CD4-positive, alpha-beta T cell treated with Interleukin-6 at 100 ng/mL for 8 hours (primary cell): ENCODE measurements at places on chromosomes 6 and 20.

- DNase-seq, result no peak
These were observed 148.1 kb downstream of the ZDHHC14 start for GRCh38 chr6:157528931-157529653.

DNA sequence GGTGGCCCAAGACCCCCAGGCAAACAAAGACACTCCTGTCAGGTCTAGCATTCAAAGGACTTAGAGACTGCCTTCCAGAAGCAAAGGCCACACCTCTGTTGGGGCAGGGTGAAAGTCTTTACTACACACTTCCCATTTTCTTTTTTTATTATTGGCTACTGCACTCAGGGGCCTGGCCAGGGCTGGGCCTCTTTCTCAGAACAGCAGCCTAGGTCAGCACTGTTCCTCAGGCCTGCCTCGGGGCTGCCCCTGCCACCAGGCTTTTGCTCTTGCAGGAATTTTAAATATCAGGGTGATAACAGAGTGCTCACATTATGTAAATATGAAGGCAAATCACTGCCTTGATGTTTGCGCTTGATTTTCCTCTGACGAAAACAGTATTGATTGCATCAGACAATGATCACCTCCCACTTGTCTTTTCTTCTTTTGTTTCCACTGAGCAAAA, 18.5 kb downstream of the GSTA4 start:
- no peak for DNase-seq

DNA sequence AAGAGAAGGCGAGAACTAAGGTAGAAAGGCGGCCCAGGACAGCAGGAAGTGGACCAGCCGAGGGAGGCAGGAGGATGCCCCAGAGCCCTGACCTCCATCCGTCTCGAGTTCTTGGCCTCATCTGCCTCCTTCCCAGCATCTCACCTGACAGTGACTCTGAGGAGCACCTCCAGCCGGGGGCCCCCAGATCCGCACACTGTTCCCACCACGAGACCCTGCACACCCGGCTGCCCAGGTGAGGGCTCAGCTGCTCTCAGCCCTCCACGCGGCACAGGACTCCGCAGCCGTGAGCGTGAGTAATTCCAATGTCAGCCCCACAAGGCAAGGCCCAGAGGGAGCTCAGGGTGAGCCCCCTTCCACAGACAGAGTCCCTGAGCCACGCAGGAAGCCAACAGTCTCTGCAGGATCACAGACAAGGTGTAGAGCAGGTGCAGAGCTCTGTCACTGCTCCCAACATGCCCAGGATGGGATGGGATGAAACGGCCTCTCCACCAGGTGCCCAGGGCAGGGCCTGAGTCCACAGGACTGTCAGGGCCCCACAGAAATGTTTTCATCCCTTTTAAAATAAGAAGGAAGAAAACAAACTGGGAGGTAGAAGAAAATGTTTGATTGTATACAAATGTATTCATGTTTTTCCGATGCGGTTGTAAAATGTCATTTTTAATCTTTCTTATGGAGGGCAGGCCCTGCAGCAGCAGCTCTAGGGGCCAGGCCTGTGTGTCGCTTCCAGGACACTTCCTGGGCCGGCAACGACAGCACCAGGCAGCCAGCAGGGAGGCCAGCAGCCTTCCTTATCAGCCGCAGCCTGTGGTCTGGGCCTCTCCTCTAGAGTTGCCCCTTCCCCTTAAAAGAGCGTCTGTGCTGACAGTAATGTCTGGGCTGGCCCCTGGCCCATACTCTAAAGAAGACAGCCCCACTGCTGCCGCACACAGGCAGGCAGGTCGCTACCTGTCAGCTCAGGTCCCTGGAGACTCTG, 66.9 kb downstream of the DLL1 start:
- no peak for DNase-seq

- DNase-seq, result peak; percentile 65
These were observed 16.4 kb upstream of the HMGN4 start for GRCh38 chr6:26521600-26522391.

DNA sequence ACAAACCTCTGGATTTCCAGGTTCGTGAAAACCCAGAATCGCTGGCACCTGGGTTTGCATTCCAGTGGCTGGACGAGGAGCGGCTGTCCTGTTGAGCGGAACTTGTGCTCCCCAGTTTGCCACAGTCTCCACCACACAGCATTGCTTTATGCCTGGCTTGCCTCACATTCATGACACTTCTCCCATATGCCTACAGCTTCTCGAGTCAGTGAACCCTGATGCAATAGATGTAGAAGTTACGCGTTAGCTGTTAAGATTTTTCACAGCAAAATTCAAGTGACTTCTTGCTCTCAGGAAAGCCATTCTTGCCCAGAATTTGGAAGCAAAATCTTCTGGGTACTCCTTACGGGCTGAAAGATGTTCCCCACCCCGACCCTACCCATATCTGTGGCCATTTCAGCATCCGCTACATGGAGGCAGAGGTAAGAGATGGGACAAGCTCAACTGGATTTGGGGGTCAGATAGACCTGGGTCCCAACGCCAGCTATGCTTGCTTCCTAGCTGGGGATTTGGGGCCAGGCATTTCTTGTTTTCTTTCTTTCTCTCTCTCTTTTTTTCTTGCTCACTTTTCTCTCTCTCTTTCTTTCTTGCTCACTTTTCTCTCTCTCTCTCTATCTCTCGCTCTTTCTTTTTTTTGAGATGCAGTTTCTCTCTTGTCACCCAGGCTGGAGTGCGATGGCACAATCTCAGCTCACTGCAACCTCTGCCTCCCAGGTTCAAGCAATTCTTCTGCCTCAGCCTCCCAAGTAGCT, 12.4 kb upstream of the GDAP1L1 start:
- no peak for DNase-seq

- DNase-seq, result no peak
These were observed 112.0 kb downstream of the ZMYND8 start for GRCh38 chr20:47244451-47244850.

- DNase-seq, result no peak
These were observed 2.9 kb upstream of the HIVEP1 start for GRCh38 chr6:12009180-12009685.

GRCh38 chr20:13449868-13450434, 188.8 kb downstream of the TASP1 start:
- DNase-seq, result no peak

DNA sequence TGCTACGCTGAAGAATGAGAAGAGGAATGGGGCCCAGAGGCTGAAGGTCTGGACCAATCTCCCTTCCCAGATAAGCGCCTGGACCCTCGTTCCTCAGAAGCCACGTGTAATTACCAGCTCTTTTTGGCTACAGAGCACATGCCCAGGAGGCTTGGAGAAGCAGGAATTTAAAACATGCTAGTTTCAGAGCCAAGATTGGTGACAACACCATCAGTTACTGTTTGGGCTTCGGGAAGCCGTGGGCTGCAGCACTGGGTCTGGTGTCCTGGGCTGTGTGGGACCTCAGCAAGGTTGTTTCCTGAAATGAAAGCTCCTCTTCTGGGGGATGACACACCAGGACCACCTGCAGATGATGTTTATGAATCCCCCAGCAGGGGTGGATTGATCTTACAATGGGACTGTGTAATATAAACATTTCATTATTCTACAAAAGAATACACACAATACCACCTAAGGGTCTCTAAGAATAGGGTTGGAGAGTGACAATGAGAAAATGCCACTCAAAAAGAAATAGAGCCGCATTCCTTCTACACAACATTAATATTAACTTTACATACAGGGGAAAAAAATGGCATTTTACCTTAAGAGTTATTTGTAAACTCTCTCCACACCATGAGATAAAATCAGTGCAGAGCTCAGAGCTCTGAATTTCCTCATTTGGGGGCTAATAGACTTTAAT, 207.8 kb upstream of the FOXQ1 start:
- no peak for DNase-seq

DNA sequence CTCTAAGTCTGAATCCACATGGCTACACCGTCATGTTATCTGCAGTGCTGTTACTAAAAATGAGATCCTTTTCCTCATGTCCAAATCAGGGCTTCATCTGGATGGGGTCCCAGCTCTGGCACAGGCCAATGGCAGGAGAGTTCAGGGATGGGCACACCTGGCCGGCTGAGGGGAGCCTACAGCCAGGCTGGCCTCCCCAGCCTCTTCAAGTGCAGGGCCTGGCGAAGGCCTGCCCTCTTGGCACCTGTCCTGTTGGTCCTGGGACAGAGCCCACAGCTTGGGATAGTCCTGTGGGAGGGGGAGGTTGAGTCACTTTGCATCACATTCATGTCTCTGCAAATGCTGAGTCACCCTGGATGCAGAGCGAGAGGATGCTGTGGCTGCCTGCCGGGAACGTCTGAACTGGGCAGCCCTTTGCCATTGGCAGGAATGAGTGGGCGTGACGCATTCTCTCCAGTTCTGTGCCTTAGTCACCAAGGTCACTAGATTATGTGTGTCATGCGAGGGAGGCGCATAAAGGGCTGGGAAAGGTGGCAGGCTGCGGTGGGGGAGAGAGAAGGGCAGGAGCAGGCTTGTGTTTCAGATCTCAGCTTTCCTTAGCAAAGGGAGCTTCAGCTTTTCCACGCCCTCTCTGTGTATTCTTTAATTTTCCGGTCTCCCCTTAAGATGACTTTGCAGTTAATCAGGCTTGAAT, 223.2 kb upstream of the ECI2 start:
- DNase-seq, result no peak
